ENCODE measurements at places on chromosomes 13 and 19.

GRCh38 chr13:87894059-87894458, 222.9 kb downstream of the SLITRK5 start:
- DNase-seq, result no peak

GRCh38 chr19:7690779-7691258, 10.2 kb downstream of the TRAPPC5 start:
- DNase-seq, result no peak

- DNase-seq, result no peak
Measured at GRCh38 chr19:44785271-44785670, 7.6 kb downstream of the CBLC start.

- no peak for DNase-seq
Measured at GRCh38 chr19:35478794-35479677, 11.2 kb downstream of the KRTDAP start.

DNA sequence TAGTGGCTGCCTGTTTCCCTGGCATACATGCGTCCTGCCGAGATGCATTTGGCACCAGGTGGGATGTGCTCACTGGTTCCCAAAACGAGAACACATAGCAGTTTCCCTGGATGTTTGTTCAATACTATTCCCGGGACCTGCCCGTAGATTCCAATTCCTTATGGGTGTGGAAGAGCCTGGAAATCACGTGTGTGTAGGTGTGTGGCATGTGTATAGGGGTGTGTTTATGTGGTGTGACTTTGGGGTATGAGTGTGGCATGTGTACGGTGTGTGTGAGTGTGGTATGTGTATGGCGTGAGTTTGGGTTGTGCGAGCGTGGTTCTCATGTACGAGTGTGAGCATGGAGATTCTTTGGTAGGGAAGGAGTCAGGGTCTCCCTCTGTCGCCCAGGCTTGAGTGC, 2.9 kb upstream of the F7 start:
- no peak for DNase-seq

DNA sequence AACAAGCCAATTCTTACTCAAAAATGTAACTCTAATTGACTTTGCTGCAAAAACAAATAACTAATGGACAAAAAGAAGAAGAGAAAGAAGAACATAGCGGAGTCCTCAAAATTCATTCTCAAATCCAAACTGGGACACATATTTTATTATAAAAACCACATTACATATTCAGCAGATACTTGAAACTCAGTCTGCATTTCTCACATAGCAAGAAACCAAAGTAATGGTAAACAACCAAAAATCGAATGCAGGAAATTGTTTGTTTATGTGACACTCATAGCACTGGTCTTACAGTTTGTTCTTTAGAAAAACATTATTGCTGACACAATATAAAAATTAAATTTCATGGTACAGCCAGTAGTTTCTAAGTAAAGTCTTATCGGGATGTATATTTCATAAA, 789.8 kb downstream of the SLITRK6 start:
- DNase-seq, result no peak

Data from SK-N-DZ (cell line).